ENCODE measurements at places on chromosomes 3 and 15.

DNA sequence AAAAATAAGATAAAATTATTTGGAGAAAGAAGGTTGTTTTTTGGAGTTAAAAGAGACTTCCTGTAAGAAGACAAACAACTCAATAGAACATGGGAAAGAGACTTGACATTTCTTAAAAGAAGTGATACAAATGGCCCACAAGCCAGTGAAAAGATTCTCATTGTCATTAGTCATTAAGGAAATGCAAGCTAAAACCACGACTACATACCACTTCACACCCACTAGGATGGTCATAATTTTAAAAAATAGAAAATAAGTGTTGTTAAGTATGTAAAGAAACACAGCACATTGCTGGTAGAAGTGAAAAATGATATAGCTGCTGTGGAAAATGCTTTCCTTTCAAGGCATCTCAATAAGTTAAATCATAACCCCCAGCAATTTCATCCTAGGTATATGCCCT, 44.4 kb upstream of the GK5 start:
- no peak for DNase-seq

DNA sequence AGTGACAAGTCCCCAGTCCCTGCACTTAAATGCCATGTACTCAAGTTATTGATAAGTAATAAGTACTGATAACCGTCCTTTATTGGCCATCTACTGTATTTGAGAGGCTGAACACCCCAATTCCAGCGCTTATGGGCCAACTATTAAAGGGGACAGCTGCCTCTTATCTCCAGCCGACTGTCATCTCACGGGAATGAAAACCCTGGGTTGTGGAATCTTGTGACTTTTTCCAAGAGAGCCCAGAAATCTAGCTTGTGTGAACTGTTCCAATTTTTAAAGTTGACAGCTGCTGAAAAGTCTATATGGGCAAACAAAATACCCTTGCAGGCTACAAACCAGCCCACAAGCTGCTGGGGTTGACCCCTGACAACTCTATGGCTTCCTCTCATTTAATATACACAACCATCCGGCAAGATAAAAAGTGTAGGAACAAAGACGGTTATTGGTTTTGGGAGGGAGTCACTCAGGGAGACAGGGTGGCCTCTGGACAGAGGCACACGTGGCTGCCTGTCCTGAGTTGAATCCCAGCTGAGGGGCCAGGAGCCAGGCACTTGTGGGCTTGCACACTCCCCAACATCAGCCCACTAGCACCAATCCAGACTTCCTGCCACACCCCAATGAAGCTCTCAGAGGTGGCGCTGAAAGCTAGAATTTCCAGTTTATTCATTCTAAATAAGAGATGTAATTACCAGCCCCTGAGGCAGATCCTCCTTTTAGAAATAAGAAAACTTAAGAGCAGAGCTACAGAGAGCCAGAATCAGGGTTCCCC, 16.2 kb downstream of the SPSB4 start:
- DNase-seq: no peak

GRCh38 chr15:95884276-95884675, 446.2 kb upstream of the NR2F2 start:
- DNase-seq: no peak

- DNase-seq: no peak
Measured at GRCh38 chr3:99919694-99920093, 102.0 kb downstream of the CMSS1 start.

DNA sequence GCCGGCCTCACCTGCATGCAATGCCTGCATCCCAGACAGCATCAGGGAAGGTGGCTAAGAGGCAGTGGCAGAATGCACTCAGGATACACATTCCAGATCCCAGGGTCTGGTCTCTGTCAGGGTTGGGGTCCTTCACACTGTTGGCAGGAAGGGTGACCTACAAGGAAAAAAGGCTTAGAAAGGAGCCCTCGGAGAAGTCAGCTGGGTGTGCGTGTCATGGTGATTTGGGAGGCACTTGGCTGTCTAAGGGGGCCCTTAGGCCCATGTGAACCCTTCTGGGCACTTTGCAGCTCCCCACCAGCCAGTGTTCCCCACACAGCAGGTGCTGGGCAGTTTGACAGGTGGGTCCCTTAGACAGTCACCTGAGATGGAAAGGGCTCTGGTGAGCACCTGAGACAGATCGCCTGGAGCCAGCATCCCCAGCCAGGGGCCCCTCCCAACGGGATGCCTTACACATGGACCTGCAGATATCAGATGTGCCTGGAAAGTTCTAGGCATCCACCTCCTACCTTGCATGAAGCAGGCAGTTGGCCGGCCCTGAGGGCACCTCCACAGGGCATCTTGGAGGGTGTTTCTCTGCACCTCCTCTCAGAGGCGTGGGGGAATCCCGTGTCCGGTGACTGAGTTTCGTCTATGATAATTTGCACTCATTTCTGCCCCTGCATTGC, 131.6 kb downstream of the LRRK1 start:
- DNase-seq: no peak

- DNase-seq: no peak
Measured at GRCh38 chr15:69515926-69516325, 63.3 kb downstream of the RPLP1 start.

All from activated T-helper 1 cell treated with anti-CD3 and anti-CD28 coated beads, Interleukin-2, amount 50 U/mL, for 16 hours (primary cell).